Putamen (tissue), 1 donor: ENCODE measurements at places on chromosomes 5 and 9.

DNA sequence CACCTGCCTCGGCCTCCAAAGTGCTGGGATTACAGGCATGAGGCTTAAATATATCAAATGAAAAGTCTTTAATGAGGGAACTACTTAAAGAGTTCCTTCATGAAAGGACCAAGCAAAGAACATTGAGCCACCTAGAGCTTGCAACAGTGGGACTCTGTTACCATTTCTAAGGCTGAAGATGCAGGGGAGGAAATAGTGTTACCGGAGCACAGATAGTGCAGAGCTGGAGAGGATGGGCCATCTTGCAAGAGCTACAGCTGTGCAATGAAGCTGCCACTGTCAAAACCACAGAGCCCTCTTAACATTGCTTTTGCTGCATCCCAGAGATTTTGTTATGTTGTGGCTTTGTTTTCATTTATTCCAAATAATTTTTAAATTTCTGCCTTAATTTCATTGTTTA lies 77.1 kb upstream of the NAA35 start:
- DNase-seq: no peak

GRCh38 chr5:159452480-159453167 lies 122.3 kb upstream of the IL12B start:
- peak; percentile 11 for DNase-seq

- no peak for DNase-seq
Observed at GRCh38 chr5:65366655-65367054, 115.1 kb downstream of the ADAMTS6 start.

GRCh38 chr9:111897601-111898137 lies 1.1 kb downstream of the UGCG start:
- no peak for DNase-seq
